ENCODE measurements at places on chromosomes 6 and 20.
A peak's percentile ranks its signal among the peaks of the same experiment; 100 is the strongest.

GRCh38 chr6:136163260-136163659, 86.9 kb downstream of the MTFR2 start:
- no peak for DNase-seq

GRCh38 chr6:74690365-74690764, 515.5 kb downstream of the COL12A1 start:
- DNase-seq: no peak

- no peak for DNase-seq
Observed at GRCh38 chr6:167589615-167589940, 237.1 kb upstream of the AFDN start.

DNA sequence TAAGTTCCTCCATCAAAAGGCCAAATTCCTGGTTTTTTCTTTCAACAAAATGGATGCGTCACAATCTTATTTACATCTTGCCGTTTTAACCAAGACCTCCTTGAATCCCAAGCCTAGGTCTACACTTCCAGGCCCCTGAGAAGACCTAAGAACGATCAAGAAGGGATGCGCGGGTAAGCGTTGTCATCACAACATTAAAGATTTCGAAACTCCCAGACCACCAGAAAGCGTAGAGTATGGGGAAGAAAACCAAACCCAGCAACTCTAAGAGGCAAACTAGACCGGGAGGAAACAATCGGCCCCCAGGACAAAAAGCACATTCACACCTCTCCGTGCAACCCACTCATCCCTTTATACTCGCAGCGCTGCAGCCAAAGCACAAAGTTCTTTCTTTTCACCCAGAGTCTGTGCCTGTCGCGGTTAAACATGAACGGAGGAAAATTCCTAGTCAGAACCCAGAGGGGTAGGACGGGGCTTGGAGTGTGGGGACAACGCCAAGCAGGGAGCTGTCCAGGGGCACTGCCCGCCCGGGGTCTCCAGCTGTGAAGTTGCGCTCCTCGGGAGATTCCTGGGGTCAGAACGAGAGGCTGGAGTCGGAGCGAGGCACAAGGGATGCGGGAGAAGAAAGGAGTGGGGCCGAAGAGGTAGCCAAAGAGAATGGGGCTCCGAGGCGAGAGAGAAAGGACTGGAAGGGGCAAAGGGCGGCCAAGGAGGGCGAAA, 725 bp downstream of the OSER1 start:
- peak; percentile 69 for DNase-seq

- no peak for DNase-seq
Observed at GRCh38 chr6:92380803-92381601, 1038.4 kb downstream of the EPHA7 start.

DNA sequence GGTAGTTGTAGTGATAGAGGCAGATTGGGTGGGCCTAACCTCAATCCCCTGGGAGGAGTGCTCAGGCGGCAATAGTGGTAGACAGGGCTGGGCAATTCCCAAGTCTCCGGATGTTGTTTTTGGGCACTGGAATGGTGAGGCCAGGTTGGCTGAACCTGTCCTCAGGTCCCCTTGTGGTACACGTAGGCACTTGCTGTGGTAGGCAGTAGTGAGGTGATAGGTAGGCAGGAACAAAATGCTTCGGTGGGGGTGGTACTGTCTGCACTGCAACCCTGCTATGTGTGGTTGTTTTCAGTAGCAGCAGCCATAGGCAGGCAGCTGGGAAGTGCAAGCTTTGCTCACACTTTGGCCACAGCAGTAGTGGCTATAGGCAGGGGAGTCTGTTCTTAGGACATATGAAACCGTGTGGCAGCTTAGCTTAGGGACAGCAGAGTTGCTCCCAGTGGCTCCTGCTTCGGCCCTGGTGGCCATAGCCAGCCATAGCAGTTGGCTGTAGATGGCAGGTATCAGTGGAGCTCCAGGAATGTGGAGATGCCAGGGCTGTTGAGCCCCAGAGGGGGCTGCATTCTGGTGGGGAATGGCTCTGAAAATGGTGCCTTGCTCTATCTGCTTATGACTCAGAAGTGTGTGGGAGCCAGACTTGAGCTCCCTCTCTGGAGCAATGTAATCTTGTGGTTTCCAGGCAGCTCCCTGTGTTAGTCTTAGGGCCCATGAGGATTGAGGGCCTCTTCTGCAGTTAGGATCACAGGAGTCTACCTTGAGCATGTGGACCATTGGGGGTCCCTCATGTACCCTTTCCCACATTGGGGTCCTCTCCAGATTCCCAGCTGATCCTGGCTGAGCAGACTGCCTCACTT, 241.8 kb upstream of the BMP2 start:
- DNase-seq: peak; percentile 73

- DNase-seq: no peak
Observed at GRCh38 chr6:37695273-37695672, 2.4 kb downstream of the MDGA1 start.

- DNase-seq: peak; percentile 70
Observed at GRCh38 chr6:84685983-84686584, 78.3 kb downstream of the TBX18 start.

DNA sequence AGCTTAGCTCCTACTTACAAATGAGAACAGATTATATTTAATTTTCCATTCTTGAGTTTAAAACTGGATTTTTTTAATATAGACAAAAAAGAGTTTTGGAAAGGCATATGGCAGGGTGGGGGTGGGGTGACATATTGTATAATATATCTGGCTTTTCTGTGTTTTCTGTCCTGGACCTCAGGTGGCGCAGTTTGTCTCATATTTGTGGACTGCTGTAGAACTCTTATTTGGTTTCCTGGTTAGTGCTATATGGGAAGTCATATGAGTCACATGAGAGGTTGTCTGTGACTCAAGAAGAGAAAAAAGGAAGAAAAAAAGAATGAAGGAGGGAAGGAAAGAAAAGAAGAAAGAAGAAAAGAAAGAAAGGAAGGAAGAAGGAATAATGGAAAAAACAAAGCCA, 131.8 kb downstream of the CLVS2 start:
- DNase-seq: no peak
